ENCODE measurements at places on chromosomes 1 and 21.

DNA sequence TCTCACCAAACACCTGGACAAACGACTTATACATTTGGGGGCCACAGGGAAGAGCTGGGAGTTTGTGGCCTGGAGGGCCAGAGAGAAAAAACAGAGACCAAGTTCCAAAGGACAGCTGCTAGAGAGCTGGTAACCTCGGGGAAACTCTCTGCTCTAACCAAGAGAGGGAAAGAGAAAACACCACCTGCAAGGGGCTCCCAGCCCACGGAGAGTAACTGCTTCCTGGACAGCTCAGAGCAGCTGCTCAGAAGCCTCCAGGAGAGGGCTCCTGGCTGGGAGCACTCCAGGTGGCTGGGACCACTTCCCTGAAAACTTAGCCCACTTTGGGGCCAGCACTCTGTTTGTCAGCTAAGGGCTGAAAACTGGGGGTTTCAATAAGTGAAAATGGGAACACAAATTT, 154.8 kb upstream of the GRIK3 start:
- no peak for DNase-seq

GRCh38 chr1:168645721-168646120, 69.3 kb downstream of the XCL1 start:
- no peak for DNase-seq

GRCh38 chr1:5220421-5220820, 566.0 kb downstream of the AJAP1 start:
- DNase-seq: no peak

- DNase-seq: no peak
These were observed 723 bp downstream of the CZIB start for GRCh38 chr1:53219711-53220110.

GRCh38 chr1:213719462-213719861, 268.3 kb upstream of the PROX1 start:
- no peak for DNase-seq

DNA sequence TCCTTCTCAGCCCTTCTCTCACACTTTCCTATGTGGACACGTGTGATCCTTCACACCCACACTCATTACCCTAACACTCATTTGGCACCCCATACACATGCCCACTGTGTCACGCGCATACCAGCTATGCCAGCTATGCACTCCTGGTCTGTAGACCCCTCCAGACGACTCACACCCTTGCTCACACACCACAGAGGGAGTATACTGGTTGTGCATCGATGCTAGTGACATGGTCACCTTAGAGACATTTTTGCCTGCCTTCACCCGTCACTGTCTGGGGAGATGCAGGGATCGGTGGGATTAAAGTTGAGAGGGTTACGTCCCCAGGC, 8.3 kb upstream of the PPM1J start:
- DNase-seq: no peak

- no peak for DNase-seq
These were observed 102.8 kb upstream of the JUN start for GRCh38 chr1:58886611-58887010.

- no peak for DNase-seq
These were observed 156.9 kb downstream of the PPP1R12B start for GRCh38 chr1:202505356-202505755.

DNA sequence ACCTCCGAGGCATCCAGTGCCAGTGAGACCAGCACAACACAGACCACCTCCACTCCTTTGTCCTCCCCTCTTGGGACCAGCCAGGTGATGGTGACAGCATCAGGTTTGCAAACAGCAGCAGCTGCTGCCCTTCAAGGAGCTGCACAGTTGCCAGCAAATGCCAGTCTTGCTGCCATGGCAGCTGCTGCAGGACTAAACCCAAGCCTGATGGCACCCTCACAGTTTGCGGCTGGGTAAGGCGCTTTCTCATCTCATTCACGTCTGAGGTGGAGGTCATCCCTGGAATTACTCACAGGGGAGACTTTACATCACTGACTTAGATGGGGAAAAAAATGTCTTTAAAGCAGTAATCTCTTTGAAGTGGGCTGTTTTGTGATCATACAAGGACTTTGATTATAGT, 106.3 kb downstream of the CD247 start:
- no peak for DNase-seq

- no peak for DNase-seq
These were observed 1.0 kb upstream of the ENO1 start for GRCh38 chr1:8879464-8879921.

GRCh38 chr1:170664093-170664827, at the start of gene PRRX1:
PRRX1 (plus strand) TSS chr1:170664131; CDS start chr1:170664219, 88 bp downstream.
- DNase-seq: no peak

DNA sequence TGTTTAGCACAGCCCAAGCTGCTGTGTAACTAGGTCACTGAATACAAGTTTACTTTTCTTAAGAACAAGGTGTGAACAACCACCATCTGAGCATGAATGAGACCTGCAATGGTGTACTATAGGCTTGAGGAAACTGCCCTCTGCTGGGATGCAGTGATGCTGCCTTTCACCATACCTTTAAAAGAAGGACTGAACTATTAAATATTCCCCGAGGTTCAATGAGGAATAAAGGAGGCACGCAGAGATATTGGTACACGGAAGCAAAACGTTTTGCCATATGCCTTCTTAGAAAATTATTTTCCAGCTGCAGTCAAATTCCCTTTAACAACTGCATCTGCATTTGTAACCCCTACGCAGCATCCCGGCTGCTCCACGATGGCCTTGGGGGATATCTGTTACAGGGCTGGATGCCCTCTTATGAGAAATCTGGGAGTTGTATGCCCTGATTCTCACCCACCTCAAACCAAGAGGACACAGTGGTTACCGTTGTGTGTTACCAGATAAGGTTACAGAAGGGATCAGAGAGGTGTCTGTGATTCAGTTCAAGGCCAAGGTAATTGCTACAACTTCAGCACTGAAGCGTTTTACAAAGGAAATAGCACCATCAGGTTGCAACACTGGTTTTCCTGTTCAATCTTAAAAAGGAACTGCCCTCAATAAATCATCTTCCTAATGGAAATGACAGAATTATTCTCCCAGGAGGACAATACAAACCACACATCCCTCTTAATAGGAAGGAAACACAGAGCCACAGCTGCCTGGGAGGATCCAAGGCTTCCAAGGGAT, 470.5 kb downstream of the LTN1 start:
- no peak for DNase-seq

GRCh38 chr1:91804546-91805023, 81.4 kb downstream of the TGFBR3 start:
- peak; percentile 80 for DNase-seq

- no peak for DNase-seq
These were observed 287.4 kb upstream of the ZP4 start for GRCh38 chr1:238177960-238178645.

- no peak for DNase-seq
These were observed 30.1 kb downstream of the TNFRSF1B start for GRCh38 chr1:12196641-12197482.

GRCh38 chr1:215004121-215004827, 78.3 kb upstream of the KCNK2 start:
- no peak for DNase-seq

DNA sequence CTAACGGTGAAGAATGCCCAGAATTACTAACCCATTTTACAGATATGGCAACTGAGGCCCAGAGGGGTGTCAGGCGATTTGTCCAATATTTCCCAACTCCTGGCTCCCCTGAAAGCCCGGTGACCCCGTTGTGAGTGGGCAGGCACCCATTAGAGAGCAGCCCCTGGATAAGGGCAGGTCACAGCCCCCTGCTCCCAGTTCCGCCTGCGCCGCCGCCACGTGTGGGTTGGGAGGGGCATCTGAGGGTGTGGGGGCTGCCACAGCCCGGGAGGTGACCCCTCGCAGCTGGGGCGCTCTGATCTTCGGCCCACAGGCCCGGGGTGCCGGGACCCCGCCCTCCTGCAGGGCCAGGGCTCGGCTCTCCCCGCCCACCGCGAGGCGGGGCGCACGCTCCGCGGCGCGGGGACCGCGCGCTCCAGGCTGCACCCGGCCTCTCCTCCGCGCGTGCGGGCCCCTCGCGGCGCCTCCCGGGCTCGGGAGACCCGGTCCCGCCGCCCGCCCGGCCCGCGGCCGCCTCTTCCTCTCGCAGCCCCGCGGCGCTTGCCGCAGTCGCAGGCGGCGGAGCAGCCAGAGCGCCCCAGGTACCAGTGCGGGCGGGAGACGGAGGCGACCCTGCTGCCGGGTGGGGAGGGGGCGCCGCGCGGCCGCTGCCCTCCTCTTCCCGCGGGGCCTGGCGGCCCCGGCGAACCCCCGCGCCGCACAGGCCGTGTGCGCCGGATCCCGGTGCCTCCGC, at the start of gene HTR6:
Gene HTR6 (plus strand): TSS at position 423 of the 733 bp plus-strand sequence. CDS start 879 bp downstream, outside the sequence.
- DNase-seq: peak; percentile 36

- DNase-seq: no peak
These were observed 204.7 kb upstream of the LYPLAL1 start for GRCh38 chr1:218969006-218969405.

DNA sequence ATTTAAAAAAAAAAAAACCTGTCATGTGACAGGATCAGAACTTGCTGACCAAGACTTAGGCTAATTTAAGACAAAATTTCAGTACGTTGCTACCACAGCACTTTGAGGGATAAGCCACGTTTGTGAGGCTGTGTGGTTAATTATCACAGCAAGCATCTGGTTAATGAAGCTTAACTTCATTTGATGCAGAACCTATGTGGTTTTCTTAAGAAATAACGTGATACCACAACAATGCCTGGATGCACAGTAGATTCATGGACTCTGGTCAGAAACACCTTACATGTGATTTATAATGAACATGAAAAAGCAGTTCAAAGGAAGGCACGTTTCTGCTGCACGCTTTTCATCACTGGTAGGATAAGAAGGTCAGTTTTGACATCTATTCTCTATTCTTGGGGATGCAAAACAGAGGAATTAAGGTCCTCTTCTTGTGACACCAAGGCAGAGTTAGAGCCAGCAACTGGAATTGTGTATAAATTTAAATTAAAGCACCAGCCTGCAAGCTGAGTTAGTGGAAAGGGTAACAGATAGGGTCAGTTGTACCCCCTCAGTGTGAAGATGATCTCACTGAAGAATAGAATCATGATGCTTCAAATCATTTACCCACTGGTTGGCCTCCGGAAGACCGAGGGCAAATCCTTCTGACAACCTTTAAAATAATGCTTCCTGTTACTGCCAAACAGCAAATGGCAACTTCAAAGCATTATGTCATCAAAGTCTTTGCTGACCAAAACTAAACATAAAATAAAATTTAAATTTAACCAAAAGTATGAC, 6.0 kb upstream of the KRTAP8-1 start:
- no peak for DNase-seq

DNA sequence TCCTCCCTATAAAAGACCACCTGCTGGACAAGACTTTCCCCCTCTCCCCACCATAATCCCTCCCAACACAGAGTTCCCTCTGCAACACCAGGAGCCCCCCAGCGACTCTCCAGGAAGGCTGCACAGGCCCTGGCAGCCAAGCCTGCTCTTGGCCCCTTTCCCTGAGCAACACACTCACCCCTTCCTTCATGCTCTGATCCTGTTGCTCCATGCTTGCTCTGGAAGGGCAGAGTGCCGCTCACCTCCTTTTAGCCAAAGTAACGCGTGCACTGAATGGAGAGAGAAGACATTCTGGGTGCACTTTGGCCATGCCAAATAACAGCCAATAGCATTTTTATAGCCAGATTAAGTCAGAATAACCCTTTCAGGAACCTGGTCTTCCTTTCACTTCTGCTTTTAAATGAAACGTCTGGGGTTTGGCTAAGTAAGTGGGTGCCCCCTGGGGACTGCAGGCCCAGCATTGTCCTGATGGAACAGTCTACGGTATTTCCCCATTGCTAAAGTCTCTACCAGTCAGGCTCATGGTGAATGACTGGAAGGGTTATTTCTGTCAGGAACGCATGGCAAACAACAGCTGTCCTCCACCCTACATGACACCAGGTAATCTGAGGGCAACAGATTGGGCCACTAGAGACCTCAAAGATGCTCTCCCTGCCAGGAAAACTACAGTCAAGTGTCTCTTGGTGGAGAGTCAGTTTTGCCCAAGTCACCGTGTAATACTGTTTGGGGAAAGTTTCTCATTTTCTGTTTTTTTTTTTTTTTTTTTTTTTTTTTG, at the start of gene SLC2A5:
Gene SLC2A5 (minus strand): TSS at position 310 of the 775 bp plus-strand sequence. CDS start 99 bp downstream, at position 211.
- no peak for DNase-seq

GRCh38 chr1:93814059-93814794, 64.8 kb downstream of the DNTTIP2 start:
- peak; percentile 52 for DNase-seq

DNA sequence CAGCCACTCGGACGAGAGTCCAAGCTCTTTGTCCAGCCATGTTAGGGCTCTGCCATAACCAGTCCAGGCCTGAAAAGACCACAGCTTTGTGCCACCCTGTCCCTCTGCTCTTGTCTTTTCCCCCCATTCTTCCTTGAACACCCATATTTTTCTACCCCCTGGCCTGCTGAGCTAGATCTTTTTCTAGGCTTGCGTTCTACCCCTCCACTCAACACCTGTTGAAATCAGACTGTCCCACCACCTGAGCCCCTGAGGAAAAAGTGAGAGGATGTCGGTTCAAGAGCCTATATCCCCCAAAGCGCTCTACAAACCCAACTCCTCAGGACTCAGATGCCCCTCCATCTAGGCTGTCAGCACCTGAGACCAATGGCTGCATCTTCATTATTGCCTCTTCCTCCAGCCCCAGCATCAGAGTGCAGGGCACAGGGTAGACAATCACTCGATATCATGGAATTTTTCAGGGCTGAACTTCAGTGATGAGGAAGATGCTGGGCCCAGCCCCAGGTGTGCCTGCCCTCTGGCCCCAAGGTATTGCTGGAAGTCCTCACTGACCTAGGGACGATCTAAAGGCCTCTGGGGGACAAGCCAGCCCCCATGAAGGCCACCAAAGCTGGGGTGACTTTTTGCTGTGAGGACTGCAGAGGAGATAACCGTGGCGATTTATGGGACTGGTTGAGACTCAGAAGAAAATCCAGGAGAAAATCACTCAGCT, 75.3 kb downstream of the CD247 start:
- DNase-seq: no peak

- DNase-seq: no peak
These were observed 120.3 kb upstream of the VAMP3 start for GRCh38 chr1:7650801-7651200.

DNA sequence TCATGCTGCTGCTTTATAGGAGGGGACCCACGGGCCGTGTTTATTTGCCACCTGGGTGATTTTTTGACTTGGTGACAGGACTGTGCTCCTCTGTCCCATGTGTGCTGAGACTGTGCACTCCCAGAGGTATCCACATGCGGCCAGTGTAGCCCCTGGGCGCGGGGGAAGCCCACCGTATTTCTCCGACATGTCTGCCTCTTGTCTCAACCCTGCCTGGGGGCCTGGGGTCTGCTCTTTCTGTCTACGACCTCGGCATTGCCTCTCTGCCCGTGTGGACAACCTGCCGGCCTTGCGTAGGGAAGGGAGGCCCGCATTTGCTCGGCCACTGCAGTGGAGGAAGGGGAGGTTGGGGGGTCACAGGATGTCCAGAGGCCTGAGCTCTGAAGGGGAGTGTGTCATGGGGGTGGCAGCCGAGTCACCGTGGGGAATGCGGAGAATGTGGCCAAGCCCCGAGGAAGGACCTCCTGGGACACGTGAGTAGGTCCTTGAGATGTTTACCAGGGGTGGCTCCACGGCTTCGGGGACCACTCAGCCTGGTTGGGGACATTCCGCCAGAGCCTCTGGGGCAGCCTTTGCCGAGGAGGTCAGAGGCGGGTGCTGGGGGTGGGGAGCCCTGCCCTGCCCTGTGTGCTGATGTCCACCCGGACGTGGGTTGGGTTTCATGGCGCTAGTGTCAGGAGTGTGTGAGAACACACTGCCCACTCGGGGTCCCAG, 11.0 kb downstream of the PRKCZ start:
- no peak for DNase-seq

- DNase-seq: no peak
These were observed 248.3 kb downstream of the AKT3 start for GRCh38 chr1:243601720-243602119.

Data from stimulated activated CD4-positive, alpha-beta T cell treated with anti-CD3 and anti-CD28 coated beads, Interleukin-4, amount 100 ng/mL, for 24 hours (primary cell).